ENCODE measurements at places on chromosomes 11 and 22.

GRCh38 chr22:46289244-46289891 is 7.3 kb upstream of the GTSE1 start:
- no peak for DNase-seq

DNA sequence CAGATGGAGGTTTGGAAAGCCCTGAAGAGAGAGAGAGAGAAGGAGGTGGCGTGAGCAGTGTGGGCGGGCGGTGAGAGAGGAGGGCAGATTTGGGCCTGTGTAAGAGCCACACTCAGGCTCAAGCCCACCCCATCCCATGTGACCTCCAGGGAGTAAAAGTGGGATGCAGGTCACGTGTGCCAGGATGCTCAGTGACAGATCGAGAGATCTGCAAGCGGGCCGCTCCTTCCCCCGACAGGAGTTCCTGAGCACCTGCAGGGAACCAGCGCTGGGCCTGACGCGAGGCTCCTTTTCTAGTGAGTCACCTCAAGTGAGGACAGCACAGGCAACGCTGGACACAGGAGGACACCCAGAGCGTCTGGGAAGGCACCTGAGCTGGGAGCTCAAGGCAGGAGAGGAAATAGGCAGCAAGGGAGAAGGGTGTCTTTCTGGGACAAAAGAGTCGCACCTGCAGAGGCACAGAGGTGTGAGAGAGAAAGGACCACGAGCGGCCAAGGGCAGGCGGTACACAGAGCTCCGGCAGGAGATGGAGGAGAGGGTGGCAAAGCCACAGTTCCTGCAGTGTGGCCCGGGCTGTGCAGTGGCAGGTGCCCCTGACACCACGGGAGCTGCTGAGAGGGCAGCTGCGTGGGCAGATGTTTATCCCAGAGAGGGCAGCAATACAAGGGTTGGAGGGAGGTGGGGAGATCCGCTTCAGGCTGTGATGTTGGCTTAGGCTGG is 1294.8 kb downstream of the TBC1D22A start:
- no peak for DNase-seq

- DNase-seq = no peak
Measured at GRCh38 chr11:117412653-117413275, 85.1 kb downstream of the CEP164 start.

DNA sequence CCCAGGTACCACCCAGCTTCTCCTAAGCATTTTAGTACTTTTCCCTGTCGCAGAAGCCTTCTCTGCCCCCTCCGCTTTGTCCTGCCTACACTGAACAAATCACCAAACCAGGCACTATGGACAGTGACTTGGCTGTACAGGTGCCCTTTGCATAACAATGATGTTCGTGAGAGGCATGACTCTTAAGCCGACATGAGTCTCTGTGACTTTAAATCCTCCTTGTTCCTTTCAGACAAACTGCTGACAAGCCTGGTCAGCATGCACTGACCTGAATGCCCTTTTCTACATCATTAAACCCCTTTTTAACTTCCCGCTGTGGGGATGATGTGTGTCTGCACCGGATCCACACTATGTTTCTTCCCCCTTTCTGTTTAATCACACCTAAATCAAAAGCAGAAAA is 16.6 kb downstream of the CAVIN3 start:
- no peak for DNase-seq

DNA sequence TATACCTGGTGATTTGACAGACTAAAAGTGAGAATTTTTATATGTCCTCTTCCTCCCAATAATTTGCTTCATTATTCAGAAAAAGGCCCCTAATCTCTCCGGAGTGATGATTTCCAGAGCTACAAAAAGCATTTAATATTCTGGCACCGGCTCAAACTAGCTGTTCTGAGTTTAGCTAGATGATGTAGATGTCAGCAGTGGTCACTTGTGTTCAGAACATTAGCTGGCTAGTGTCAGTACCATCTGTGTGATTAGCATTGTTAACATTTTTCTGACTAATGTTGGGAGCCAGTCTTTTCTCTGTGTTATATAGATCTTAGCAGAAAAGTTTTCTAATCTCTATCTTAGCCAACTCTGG is 68.7 kb upstream of the RRM1 start:
- no peak for DNase-seq

- peak; percentile 99 for DNase-seq
Measured at GRCh38 chr11:65117206-65118096, at the start of gene ZNHIT2. Gene ZNHIT2, minus strand, starts transcription at chr11:65117701. Its CDS starts 48 bp downstream, at chr11:65117653.

GRCh38 chr11:78812513-78813293 is 238.0 kb upstream of the NARS2 start:
- DNase-seq = no peak

- DNase-seq = no peak
Measured at GRCh38 chr11:121344824-121345223, 52.3 kb downstream of the SC5D start.

DNA sequence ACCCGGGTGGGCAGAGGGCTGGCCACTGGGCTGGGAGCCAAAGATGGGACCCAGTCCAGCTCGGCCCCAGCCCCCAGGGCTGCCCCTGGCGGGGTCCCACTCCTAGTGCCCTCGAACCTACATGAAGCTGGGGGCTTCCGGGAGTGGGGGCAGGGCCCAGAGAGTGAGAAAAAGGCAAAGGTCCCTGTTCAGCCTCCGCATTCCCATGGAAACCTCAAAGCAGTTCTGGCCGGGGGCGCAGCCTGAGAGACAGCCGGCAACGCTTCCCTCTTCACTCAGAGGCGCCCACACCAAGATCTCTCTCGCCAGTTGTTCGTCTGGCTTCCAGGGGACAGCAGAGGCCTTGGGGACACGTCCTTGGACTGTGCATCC is 22.4 kb upstream of the ARHGAP8 start:
- no peak for DNase-seq
